ENCODE measurements at places on chromosomes 4 and X.

DNA sequence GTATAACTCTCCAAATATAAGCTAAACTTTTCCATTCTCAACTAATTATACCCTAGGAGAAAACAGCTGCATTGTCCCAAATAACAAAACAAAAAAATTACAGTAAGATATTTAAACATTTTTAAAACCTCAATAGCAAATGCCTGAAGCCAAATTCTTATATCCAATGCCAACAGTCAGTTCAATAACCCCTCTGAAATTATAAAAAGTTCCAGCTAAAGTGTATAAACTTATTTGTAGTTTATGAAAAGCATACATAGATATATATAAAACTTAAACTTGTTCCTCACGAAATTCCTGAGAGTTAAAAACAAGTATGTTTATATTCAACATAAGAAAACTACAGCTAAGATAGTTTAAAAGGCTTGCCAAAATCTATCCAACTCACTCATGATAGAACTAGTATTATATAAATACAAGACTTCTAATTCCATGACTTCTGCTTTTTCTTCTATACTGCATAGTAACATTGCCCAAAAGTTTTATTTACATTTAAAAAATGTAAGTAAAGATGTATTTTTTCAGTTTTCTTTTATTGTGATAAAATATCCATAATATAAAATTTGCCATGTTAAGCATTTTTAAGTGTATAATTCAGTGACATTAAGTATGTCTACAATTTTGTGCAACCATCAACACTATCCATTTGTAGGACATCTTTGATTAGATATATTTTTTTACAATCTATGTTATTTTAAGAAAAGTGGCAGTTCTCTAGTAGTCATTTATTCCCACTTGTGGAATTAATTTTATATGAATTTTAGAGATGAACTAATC is 72.8 kb downstream of the PPA2 start:
- DNase-seq = no peak

- peak; percentile 76 for DNase-seq
Observed at GRCh38 chr4:106583567-106583966, 215.0 kb upstream of the GIMD1 start.

DNA sequence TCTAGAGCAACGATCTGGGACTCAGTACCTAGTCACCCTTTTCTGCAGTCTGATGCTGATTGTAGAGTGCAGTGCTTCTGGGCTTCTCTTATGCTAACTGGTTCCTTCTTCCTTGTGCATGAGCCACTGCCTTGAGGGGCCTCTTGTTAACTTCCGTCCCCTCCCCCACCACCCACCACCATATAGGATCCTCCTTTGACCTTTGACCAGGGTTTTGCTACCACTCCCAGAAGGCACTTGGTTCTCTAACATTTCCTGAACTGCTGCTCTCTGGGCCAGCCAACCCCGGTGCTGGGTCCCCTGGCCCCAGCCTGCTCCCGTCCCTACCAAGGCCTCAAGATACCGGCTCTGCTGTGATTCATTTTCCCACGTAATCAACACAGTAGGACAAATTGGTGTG is 104.6 kb upstream of the KLF3 start:
- no peak for DNase-seq

GRCh38 chr4:15233626-15234025 is 194.2 kb upstream of the C1QTNF7 start:
- DNase-seq = no peak

GRCh38 chr4:45679411-45679810 is 444.4 kb downstream of the GABRG1 start:
- DNase-seq = no peak

DNA sequence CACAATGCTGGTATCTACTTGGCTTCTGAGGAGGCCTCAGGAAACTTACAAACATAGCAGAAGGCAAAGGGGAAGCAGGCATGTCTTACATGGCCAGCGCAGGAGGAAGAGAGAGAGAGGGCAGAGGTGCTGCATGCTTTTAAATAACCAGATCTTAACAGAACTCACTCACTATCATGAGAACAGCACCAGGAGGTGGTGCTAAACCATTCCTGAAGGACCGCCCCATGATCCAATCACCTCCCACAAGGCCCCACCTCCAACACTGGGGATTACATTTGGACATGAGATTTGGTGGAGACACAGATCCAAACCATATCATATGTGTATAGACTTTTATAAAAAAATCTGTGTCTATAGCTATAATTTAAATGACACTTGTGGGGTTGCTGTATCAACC is 48.6 kb upstream of the ERVMER34-1 start:
- no peak for DNase-seq

DNA sequence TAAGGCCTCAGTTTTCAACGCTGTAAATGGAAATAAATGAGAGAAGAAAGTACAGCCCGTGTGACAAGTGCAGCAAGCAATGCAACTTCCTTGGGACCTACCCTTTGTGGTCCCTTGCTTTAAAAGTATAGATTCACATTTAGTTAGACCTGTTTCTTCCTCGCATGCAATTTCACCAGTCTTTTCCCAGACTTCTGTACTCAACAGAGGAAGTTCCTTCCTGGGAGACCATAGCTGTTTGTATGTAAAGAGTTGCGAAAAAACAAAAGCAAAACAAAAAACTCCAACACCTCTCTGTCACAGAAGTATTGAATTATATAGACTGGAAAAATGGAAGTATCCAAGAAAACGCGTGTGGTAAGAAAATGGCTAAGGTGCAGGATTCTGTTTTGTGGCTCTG is 1.1 kb upstream of the IRF2 start:
- DNase-seq = no peak

GRCh38 chrX:2841537-2841936 is 12.8 kb downstream of the GYG2 start:
- DNase-seq = no peak

DNA sequence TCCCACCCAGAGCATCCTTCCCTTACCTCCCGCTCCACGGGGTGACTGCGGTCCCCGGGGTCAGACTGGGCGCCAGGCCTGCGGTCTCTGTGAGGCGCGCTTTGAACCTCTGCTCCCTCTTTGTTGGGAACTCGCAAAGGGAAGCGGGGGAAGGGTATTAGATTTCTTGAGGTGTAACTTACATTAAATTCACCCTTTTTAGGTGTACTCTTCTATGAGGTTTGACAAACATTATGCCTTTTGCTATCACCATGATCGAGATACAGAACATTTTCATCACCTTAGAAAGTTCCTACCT is 569 bp downstream of the DCK start:
- DNase-seq = no peak

DNA sequence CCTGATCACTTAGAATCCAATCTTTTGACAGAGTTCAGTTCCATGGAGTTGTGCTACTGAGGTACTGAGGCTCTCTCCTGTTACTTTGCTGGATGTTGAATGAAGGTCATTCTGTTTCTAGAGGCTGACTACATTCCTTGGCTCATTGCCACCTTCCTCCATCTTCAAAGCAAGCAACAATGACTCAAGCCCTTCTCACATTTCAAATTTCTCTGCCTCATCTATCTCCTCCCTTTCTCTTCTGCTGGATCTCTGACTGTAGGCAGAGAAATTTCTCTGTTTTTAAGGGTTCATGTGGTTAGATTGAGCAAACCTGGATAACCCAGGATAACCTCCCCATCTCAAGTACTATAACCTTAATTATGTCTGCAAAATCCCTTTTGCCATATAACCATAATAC is 775.4 kb downstream of the STPG2 start:
- DNase-seq = no peak

DNA sequence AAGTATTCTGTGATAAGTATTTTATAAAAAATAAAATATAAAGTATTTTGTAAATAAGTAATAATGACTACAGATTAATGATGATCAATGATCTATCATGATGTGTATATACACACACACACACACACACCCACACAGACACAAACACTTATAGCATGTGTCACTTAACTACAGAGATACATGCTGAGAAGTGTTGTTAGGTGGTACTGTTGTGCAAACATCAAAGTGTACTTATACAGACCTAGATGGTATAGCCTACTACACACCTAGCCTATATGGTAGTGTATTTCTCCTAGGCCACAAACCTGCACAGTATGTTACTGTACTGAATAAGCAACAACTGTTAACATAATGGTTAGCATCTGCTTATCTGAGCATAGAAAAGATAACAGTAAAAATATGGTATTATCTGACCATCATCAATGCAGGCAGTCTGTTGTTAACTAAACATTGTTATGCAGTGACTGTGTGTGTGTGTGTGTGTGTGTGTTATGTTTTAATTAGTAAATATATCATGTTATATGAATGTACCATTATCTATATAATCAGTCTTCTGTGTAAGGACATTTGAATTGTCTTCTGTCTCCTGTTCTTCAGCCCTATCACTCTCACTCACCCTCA is 138.2 kb downstream of the CAMK2D start:
- no peak for DNase-seq

GRCh38 chrX:29992083-29992482 is 223.3 kb upstream of the MAGEB2 start:
- DNase-seq = no peak

DNA sequence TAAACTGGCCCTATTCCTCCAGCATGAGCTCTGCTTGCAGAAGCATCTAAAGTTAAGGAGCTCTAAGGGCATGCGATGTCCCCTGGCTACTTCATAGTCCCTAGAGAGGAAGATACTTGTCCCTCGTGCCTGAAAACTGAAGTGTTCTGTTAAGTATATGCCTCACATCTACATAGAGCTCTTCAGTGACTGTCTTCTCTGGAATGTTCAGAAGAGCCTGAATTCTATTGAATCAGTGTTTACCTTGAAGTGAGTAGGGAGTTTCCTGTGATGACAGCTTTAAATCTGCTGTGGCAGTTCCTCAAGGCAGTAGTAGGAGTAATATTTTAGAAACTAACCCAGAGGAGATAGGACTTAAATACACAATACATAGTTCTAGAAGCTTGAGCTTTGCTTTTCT is 111.2 kb downstream of the ZNF518B start:
- no peak for DNase-seq

DNA sequence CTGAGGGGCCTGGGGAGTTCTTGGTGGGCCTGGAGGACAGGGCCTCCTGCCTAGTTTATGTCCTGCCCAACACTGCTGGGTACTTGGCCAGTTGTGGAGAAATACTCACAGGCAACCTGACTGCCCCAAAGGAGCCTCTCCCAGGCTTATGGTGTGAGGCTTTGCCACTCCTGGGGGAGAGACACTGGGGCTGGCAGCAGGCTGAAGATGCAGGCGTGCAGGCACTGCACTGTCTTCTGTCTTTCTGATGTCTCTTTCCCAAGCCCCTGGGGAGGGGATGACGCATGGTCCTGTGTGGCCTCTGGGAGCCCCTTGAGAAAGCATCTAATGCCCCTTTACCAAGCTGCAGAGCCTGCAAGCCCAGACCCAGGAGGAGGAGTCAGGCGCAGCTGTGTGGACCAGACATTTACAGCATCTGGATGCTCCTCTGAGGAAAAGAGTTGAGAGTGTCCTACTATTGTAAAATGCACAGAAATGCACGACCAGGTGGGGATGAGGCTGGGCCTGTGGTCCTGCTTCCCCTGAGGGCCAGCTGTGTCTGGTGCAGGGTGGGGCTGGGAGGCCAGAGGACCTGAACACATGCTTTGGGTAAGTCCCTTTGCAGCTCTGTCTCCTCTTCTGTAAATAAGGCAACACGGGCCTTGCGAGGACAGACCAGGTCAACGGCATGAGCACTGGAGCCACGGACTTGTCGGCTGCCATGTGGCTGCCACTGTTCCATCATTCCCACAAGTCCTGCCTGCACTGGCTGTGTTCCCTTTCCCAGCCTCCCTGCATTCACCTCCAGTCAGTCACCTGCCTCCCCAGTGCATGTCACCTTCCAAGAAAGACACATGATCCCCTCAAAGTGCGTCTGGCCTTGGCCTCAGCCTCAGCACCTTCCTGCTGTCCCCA is 8.4 kb downstream of the TMEM271 start:
- DNase-seq = no peak

- DNase-seq = no peak
Observed at GRCh38 chr4:17701882-17702281, 79.5 kb downstream of the FAM184B start.

- DNase-seq = no peak
Observed at GRCh38 chrX:140064993-140065392, 99.7 kb upstream of the CXorf66 start.
